ENCODE measurements at places on chromosomes 2 and 18.

DNA sequence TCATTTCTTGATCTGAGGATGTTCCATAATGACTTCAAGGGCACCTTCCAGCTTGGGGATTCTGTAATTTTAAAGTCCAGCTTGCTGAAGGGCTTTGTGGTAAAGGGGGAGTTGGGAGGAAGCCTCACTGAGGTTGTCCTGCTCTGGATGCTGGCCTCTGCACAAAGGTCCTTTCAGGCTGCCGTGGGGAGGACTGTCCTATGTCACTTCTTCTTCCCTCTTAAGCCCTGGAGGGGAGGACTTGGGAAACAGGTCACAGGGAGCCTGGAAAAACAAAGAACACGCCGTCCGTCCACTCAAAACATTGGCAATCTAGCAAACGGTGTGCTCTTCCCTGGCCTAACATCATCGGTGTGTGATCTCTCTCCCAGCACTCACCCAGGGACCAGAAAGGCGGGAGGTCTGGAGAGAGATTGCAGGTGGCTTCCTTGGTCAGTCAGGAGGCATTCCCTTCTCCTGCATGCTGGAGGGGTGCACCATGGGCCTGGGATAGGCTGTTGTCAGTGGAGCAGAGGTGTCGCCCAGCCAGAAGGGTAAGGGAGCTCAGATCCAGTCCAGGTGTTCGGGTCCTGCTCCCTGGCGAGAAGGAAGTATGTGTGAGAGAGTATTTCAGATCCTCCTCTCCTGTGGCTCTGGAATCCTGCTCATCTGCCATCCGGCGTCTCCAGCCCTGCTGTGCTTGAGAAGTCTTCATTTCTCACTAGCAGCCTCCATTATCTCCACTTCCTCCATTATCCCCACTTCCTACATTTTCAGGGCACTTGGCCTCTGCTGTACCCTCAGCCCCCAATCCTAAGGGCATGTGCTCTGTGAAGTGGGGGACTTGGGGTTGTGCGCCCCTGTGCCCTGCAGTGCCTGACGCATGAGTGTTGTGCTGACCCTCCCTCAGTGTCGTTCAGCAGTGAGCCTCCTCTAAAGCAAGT is 20.1 kb downstream of the ASAP2 start:
- DNase-seq, result no peak

- DNase-seq, result no peak
Observed at GRCh38 chr18:64519201-64519600, 370.3 kb upstream of the LINC00305 start.

DNA sequence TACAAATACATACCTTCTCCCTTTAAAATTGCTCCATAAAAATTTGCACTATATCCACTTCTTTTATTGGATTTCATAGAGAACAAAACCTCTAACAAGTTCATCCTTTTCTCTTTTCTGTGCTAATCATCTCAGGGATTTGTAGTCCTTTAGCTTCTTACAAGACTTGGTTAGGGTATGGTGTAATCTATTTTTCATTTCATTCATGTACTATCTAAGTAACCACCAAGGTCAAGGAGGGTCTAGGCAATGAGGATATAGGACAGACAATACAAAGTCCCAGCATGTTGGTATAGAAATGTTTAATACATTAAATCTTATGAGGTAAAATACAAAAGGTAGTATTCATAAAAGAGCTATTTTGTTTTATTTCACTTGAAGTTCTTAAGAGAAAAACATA is 17.5 kb downstream of the C2orf69 start:
- DNase-seq, result no peak

GRCh38 chr2:54206596-54206995 is 49.4 kb downstream of the TSPYL6 start:
- no peak for DNase-seq

DNA sequence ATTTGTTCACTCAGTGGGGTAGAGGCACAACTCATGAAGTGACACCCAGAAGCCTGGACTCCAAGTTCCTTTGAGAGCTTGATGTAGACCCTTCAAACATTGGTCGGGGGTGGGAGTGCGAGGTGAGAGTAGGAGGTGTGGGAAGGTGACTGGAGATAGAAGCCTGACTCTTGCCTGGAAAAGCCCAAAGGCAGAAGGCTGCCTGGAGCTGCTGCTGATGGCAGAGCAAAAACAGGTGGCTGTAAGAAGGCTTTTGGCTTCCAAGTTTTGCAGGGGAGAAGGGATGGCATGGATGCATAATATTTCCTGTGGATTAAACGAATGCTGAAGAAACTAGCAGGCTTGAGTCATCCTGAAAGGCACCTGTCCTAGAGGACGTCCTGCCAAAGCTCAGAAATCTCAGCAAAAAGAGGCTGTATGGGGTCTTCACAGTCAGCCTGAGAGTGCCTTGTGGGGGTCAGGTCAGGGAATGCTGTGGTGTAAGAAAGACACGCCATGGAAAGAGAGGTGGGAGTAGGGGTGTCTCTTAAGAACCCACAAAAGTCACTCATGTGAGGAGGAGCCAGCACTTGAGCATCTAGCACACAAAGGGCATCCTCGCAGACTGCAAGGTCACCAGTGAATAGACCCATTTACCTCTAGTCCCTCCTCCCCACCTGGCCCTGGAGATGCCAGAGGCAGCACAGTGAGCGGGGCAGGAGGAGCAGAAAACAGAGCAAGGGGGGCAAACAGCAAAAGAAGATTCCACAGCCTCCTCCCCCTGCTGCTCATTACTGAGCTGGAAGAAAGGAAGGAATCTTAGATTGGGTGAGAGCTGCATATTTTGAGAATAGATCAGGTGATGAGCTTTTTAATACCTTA is 37.5 kb downstream of the FASTKD2 start:
- no peak for DNase-seq

GRCh38 chr2:185338104-185338503 is 400.5 kb upstream of the FSIP2 start:
- DNase-seq, result no peak

- no peak for DNase-seq
Observed at GRCh38 chr2:191543708-191544107, 134.2 kb upstream of the NABP1 start.

- DNase-seq, result no peak
Observed at GRCh38 chr2:26883956-26884355, 36.0 kb downstream of the DPYSL5 start.

DNA sequence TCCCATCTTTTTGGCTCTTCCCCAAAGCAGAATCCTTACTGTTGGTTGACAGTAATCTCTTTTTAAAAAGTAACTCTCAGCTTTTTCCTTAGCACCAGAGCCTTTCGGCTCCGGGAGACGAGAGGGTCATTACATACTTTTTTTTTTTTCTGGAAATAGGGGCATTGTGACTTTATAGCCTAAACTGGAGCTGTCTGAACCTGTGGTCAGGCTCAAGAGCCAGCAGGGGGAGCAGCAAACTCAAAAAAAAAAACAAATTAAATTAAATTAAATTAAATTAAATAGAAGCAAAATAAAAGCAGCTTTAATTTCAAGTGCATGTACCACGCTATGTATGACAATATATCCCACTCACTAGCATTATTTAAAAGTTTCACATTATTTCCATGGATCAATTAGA is 156.6 kb downstream of the DTNA start:
- no peak for DNase-seq

GRCh38 chr2:30705056-30705455 is 102.2 kb downstream of the CAPN13 start:
- no peak for DNase-seq

- no peak for DNase-seq
Observed at GRCh38 chr2:109304731-109305470, 175.9 kb downstream of the SH3RF3 start.

DNA sequence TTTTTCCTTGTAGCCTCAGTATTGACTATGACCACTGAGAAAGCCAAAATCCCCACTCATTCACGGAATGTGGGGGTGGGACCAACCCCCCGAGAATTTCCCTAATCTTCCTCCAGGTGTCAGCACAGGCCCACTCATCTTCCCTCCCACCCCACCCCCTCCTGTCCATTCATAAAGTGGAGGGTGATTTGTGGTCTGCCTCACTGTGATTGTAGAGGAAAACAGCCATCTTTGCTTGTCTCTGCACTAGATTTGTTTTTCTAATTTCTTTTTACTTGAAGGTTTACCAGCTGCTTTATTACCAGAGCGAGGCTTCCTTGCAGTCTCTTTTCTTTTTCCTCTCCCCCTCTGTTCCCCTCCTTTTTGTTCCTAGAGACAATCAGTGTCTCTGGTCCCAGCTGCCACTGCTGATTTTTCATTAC is 171.8 kb downstream of the ICOS start:
- DNase-seq, result peak; percentile 23

DNA sequence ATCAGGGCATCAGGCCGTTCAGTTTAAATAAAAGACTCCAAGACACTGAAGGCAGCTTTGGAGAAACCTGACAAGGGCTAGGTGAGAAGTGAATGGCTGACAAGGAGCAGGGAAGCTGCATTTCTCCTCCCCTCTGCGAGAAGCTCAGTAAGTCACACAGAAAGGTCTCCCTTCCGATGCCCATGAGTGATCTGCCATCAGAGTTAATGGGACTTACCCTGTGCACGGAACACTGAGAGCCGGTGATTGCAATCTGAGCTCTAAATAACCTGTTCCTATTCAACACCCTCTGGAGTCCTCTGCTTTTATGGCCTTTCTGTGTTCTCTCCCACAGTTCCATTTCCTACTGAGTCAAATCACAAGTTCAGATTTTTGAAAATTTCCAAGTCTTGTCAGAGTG is 322.2 kb upstream of the MYT1L start:
- DNase-seq, result no peak

DNA sequence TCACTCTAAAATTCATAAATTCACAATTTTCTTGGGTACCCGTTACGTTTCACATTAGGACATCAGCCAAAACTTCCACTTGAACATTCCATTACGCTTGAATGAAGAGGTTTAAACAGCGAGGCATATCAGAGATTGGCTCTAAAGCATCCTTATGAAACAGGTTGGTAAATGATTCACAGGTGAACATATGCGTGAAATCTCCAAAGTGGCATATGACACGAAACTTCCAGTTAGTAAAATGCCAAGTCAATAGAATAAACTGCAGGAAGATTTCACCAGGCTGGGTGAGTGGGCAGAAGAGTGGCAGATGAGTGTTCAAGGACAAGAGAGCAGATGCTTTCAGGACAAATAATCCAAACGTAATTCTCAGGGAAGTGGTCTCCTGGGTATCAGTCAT is 33.9 kb upstream of the GLS start:
- no peak for DNase-seq

GRCh38 chr2:105711394-105711793 is 33.3 kb upstream of the NCK2 start:
- DNase-seq, result no peak

DNA sequence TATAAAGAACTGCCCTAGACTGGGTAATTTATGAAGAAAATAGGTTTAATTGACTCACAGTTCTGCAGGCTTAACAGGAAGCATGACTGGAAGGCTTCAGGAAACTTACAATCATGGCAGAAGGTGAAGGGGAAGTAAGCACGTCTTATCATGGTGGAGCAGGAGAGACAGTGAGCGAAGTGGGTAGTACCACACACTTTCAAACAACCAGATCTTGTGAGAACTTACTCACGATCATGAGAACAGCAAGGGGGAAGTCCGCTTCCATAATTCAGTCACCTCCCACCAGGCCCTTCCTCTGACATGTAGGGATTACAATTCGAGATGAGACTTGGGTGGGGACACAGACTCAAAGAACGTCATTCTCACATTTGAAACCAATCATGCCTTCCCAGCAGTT is 260.1 kb upstream of the FAM98A start:
- DNase-seq, result no peak

- no peak for DNase-seq
Observed at GRCh38 chr2:235639428-235639773, 145.6 kb downstream of the AGAP1 start.

- DNase-seq, result no peak
Observed at GRCh38 chr2:43424262-43425207, 171.3 kb downstream of the THADA start.

GRCh38 chr2:176270100-176270750 is 983 bp downstream of the MTX2 start:
- no peak for DNase-seq

DNA sequence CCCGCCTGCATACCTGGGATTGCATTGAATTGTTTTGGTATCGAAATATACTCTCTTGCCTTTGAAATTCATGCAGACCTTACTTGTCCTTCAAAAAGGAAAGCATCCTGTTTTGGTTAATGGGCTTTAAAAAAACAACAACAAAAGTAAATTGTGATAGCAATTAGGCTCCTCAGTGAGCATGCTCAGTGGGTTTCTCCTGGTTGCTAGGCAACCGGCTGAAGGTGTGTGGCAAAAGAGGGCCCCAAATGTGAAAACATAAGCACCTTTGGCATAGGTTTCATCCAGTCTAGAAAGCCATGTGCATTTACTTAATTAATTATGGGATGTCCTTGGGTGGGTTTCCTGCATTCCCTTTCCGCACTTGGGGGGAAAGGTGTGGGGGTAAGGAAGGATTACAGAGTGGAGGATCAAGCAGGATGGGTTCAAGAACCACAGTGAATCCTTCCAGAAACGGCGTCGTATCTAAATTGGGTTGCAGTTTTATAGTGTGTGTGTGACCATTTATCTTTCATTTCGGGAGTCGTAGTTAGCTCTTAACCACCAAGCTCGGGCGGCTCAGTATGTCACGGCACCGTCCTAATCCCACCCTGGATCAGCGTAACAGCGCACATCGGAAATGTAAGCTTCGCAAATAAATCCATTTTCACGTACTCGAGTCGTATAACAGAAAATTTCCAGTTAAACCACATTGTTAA is 274.9 kb upstream of the TCF4 start:
- no peak for DNase-seq

GRCh38 chr2:223734346-223734745 is 103.0 kb downstream of the AP1S3 start:
- no peak for DNase-seq

DNA sequence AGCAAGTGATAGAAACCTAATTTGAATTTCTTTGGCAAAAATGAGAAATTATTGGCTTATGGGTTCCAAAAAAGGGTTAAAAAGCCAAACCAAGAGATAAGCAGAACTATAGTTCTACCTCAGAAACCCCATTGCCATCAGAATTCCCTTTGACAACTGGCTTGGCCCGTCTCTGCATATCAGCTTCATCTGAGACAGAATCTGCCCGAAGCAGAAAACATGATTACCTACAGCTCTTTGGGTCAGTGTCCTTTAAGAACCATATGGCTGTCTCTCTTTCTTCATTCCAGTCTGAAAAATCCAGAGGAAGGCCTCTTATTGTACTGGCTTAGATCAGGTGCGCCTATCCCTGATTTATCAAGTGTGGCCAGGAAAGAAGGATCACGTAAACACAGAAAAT is 49.8 kb upstream of the AGPS start:
- DNase-seq, result no peak

GRCh38 chr2:241530571-241530970 is 22.2 kb upstream of the STK25 start:
- DNase-seq, result no peak

GRCh38 chr2:147665105-147665504 is 179.7 kb upstream of the ACVR2A start:
- no peak for DNase-seq

DNA sequence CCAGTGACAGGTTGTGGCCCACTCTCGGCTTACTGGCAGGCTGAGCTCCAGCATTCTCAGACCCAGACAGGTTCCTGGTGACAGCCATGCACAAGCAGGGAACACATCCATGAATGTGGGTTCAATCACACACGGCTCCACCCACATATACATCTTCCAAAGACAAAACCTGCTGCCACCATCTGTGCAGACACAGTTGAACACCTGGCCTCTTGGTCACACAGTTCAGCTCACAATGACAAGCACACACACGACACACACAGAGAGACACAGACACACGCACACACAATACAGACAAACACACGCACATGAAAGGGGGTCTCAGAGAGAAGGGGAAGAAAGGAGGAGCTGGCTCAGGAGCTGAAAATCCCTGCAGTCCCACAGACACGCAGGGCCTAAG is 32.1 kb upstream of the PTMA start:
- DNase-seq, result no peak

GRCh38 chr2:219199470-219200211 is 6.9 kb upstream of the ZFAND2B start:
- DNase-seq, result no peak
